ENCODE measurements at places on chromosomes 2 and 18. TPM values are rescaled to one million over a fixed set of nuclear protein-coding genes. Genes with fewer than 3 reads are reported as not detected.

DNA sequence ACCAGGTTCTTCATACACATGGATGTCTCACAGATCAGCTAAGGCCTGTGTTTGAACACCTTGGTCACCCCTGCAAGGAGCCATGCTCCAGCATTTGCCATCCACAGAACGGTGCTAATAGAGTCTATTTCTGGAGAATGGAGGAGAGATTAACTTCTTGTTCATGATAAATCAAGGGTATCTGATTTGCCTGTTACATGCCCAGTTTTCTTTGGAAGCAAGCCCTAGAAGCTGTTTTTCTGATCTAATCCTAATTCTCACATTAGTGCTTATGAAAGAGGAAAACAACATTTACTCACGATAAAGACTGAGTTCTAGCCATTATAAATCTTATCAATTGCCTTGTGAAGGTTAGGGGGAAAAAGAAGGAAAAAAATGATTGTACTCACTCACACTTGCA lies 119.6 kb upstream of the DTNA start:
- no peaks in the 10 kb centered on the region for H3K36me3 ChIP-seq
- no peaks in the 10 kb centered on the region for H3K27me3 ChIP-seq
- no peak overlapping the region for H3K4me3 ChIP-seq
- no peak for DNase-seq

DNA sequence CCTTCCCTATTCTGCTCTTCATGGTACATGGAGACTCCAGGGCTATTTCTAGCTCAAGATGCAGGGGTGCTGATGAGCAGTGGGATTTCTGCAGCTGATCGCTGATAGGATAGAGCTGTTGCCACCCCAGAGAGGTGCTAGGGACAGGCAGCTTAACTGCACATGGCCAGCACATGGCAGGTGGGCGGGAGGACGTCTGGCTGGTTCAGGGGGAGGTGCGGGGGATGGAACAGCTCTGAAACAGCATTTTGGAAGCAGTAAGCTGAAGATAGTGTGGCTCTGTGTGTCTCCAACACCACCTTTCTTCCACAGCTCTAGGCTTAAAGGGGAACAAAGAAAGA lies 151.9 kb upstream of the PELI1 start:
- H3K27me3 ChIP-seq: peaks cover 1% of the 10 kb centered on the region
- H3K4me3 ChIP-seq: no peak overlapping the region
- H3K27ac ChIP-seq: no peak overlapping the region
- peaks cover 24% of the 10 kb centered on the region for H3K4me1 ChIP-seq
- H3K36me3 ChIP-seq: no peaks in the 10 kb centered on the region

GRCh38 chr2:68645523-68645922 lies 2.1 kb downstream of the PROKR1 start:
- peak; percentile 38 for DNase-seq
- H3K36me3 ChIP-seq: peaks cover 3% of the 10 kb centered on the region
- H3K27ac ChIP-seq: no peak overlapping the region
- H3K4me1 ChIP-seq: peaks cover 10% of the 10 kb centered on the region
- peaks cover 66% of the 10 kb centered on the region for H3K27me3 ChIP-seq
- no peak overlapping the region for H3K4me3 ChIP-seq

- H3K27ac ChIP-seq: no peak overlapping the region
- H3K4me3 ChIP-seq: no peak overlapping the region
- H3K27me3 ChIP-seq: peaks cover 10% of the 10 kb centered on the region
- DNase-seq: no peak
- no peaks in the 10 kb centered on the region for H3K4me1 ChIP-seq
- no peaks in the 10 kb centered on the region for H3K36me3 ChIP-seq
Observed at GRCh38 chr2:68937346-68938055, 15.2 kb downstream of the GKN2 start.

- no peaks in the 10 kb centered on the region for H3K36me3 ChIP-seq
- H3K4me1 ChIP-seq: no peaks in the 10 kb centered on the region
- peak; percentile 46 for DNase-seq
- peaks cover 7% of the 10 kb centered on the region for H3K27me3 ChIP-seq
Observed at GRCh38 chr2:3738454-3738853, 35.1 kb downstream of the DCDC2C start.

- no peak overlapping the region for H3K4me3 ChIP-seq
- DNase-seq: no peak
- H3K27ac ChIP-seq: no peak overlapping the region
- peaks cover 26% of the 10 kb centered on the region for H3K27me3 ChIP-seq
- no peaks in the 10 kb centered on the region for H3K4me1 ChIP-seq
Observed at GRCh38 chr2:176614049-176614448, 344.8 kb downstream of the MTX2 start.

DNA sequence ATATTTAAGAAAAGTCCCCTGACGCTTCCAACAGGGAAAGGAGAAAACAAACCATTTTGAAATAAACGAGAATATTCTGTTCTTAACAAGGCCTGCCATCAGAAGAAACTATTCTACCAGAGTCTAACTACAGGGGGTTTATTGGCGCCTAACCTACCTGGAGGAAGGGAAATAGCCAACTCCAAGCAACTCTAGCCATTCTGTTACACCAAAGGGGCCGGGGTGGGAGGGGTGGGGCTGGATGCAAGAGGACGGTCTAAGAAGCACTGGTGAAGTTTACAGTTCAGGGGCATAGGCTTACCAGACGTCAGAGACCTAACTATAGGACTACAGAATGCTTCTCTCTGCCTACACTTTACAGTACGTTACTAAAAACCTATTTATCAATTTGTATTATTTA lies 60.5 kb upstream of the GALNT5 start:
- no peaks in the 10 kb centered on the region for H3K36me3 ChIP-seq
- no peak for DNase-seq
- peaks cover 4% of the 10 kb centered on the region for H3K27me3 ChIP-seq
- no peak overlapping the region for H3K4me3 ChIP-seq

DNA sequence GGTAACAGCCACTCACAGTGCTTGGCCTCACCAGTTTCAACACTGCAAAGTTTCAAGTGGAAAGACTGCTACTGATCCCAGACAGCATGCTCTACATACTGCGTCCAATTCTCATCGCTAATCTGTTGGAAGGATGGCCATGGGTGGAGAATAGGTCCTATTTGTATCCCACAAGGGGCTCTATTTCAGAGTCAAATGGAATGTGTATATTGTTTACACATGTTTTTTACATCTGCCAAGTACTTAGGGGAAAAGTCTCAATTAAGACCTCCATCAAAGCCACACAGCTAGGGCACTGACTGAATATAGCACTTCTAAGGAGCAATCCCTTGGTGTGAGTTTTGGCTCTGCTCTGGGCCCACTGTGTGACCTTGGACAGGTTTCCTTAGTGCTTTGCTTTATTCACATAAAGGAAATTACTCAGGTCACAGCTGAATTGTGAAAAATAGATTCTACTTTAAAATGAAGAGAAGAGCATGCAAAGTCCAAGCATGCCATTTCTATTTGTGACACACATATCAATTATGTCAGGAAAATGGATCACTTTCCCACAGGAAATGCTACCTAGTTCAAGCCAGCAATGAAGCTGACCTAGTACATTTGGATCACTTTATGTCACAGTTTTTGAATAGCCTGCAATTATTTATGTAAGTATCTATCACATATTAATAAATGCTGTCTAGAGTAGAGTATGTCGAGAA lies 112.9 kb upstream of the STK17B start:
- no peaks in the 10 kb centered on the region for H3K27me3 ChIP-seq
- peaks cover 37% of the 10 kb centered on the region for H3K4me1 ChIP-seq
- H3K36me3 ChIP-seq: peaks cover 2% of the 10 kb centered on the region
- no peak overlapping the region for H3K4me3 ChIP-seq
- no peak overlapping the region for H3K27ac ChIP-seq
- DNase-seq: no peak

DNA sequence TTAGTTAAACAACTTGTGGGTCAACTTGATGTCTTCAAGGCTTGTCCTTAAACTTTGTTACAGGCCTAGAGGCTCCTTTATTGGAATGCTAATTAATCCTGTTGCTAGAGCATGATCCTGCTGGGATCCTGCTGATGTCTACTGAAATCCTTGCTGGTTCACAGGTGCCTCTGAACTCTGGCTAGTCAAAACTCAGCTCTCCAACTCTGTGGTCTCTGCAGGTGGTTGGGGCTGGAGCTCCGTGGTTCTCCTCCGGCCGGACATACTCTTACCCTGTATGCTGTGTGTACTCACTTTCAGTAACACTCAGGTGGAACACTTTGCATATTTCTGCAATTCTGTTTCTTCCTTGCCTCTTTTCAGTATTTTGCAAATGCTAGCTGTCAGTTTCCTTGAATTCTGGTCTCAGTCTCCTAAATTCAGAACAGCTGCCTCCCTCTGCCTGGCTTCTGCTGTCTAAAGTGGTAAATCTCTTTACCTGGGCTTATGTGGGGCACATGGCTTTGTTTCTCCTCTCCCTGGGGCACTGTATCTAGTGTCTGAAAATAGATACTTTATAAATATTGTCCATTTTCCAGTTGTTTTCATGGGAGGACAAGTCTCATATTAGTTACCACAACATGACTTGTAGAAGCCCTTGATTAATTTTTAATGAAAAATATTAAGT lies 113.0 kb downstream of the ATP9B start:
- H3K27me3 ChIP-seq: no peaks in the 10 kb centered on the region
- no peak for DNase-seq
- peaks cover 18% of the 10 kb centered on the region for H3K4me1 ChIP-seq
- H3K27ac ChIP-seq: no peak overlapping the region

DNA sequence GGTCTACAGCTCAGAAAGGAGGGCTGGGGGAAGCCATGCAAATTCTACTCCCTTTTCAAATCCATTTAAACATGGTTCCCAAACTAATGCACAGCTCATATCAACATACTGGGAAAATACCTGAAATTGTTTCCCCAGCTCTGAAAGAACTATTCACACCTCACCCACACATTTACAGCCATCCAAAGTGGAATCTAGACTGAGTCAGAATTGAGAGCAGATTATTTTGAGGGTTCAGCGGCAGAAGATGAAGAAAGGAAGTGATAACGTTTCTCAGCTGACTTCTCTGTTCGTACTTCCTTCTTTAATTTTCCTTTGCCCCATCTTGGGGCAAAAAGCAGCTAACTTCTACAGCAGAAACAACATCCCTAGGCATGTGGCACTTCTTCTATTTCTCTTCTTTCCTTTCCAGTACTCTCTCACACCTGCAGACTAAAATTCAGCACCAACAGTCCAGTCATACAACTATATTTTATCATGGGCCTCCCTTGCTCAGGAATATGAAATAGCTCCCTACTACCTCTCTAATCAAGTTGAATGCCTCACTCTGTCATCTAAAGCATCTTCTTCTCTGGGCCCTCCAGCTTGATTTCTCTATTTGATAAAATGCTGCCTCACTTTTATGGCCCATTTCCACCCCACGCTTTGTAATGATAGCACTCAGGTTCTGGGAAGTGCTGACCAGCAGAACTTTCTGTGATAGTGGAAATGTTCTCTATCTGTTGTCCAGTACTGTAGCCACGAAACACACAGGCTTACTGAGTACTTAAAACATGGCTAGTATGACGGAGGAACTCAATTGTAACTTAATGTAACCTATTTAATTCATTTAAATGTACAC lies 35.9 kb downstream of the ARHGAP25 start:
- H3K36me3 ChIP-seq: peaks cover 45% of the 10 kb centered on the region
- no peak for DNase-seq
- H3K4me3 ChIP-seq: peak overlapping the region; percentile 63

DNA sequence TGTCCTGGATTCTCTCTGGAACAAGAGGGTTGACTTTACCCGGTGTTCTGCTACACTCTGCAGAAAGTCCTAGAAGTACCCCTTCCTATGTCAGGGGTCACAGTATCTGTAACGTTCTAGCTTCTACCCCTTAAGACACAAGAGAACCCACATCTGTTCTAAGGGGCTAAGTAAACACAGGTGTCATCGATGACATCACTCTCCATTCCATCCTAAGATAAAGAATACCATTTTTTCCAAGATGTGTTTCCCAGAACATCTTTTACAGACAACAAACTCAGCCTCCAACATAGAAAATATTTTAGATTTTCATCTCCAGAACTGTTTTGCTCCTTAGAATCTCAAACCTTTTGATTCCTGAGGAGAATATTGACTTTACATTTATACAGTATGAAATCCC lies 239.1 kb downstream of the TRIB2 start:
- peaks cover 32% of the 10 kb centered on the region for H3K27me3 ChIP-seq
- no peak overlapping the region for H3K4me3 ChIP-seq
- H3K36me3 ChIP-seq: no peaks in the 10 kb centered on the region
- H3K27ac ChIP-seq: no peak overlapping the region

- no peak overlapping the region for H3K4me3 ChIP-seq
- DNase-seq: no peak
- no peaks in the 10 kb centered on the region for H3K36me3 ChIP-seq
- peaks cover 5% of the 10 kb centered on the region for H3K27me3 ChIP-seq
- no peaks in the 10 kb centered on the region for H3K4me1 ChIP-seq
Observed at GRCh38 chr18:47606526-47606925, 323.9 kb downstream of the SMAD2 start.

DNA sequence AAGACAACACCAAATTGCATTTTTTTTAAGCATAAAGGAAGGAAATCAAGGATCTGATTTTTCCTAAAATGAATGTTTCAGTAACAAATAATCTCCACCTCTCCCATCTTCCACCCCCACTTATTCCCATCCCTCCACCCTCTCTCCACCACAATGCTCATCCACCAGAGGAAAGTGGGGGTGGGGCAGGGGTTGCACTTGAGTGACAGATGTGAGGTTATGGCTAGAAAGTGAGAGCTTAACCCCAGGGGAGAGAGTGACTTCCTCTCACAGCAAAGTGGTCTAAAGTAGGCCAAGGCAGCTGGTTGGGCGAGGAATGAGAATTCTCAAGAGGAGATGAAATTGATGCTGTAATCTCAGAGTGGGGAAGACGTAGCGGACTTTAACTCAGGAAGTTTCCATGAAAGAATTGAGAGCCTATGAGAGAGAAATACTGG lies 104.7 kb downstream of the HNRNPLL start:
- no peaks in the 10 kb centered on the region for H3K36me3 ChIP-seq
- DNase-seq: no peak
- no peak overlapping the region for H3K4me3 ChIP-seq
- no peak overlapping the region for H3K27ac ChIP-seq
- H3K27me3 ChIP-seq: peaks cover 3% of the 10 kb centered on the region

- H3K4me1 ChIP-seq: no peaks in the 10 kb centered on the region
- no peak overlapping the region for H3K27ac ChIP-seq
- H3K36me3 ChIP-seq: no peaks in the 10 kb centered on the region
- H3K4me3 ChIP-seq: no peak overlapping the region
Observed at GRCh38 chr18:3721771-3722648, 272.0 kb downstream of the TGIF1 start.

GRCh38 chr2:178265851-178266250 lies 71.5 kb downstream of the OSBPL6 start:
- H3K4me1 ChIP-seq: no peaks in the 10 kb centered on the region
- no peak overlapping the region for H3K4me3 ChIP-seq
- H3K36me3 ChIP-seq: no peaks in the 10 kb centered on the region

- no peak overlapping the region for H3K27ac ChIP-seq
- DNase-seq: peak; percentile 66
Observed at GRCh38 chr2:98822301-98823164, 91.6 kb upstream of the MGAT4A start.

- H3K4me1 ChIP-seq: no peaks in the 10 kb centered on the region
- no peak for DNase-seq
- H3K27me3 ChIP-seq: peaks cover 5% of the 10 kb centered on the region
- H3K27ac ChIP-seq: no peak overlapping the region
Observed at GRCh38 chr18:12515550-12515949, 107.8 kb downstream of the PRELID3A start.

ASXL3 gene
- total RNA-seq: not detected

IL1B gene
- total RNA-seq: not detected

SGO2 gene
- 58.4 TPM for total RNA-seq

DNER gene
- not detected for total RNA-seq

ADAM23 gene
- 0.07 TPM for total RNA-seq

DNAH7 gene
- 0.07 TPM for total RNA-seq

ST6GAL2 gene
- total RNA-seq: not detected

CDH2 gene
- not detected for total RNA-seq

All from activated CD8-positive, alpha-beta T cell treated with anti-CD3 and anti-CD28 coated beads for 36 hours (primary cell).